HS-27A (cell line): ENCODE measurements at places on chromosomes 11 and 22.
A peak's percentile ranks its signal among the peaks of the same experiment; 100 is the strongest.

GRCh38 chr22:43998679-43999264 lies 25.3 kb upstream of the PARVB start:
- DNase-seq: no peak

- DNase-seq: no peak
These were observed 20.9 kb downstream of the BDNF start for GRCh38 chr11:27679136-27680015.

DNA sequence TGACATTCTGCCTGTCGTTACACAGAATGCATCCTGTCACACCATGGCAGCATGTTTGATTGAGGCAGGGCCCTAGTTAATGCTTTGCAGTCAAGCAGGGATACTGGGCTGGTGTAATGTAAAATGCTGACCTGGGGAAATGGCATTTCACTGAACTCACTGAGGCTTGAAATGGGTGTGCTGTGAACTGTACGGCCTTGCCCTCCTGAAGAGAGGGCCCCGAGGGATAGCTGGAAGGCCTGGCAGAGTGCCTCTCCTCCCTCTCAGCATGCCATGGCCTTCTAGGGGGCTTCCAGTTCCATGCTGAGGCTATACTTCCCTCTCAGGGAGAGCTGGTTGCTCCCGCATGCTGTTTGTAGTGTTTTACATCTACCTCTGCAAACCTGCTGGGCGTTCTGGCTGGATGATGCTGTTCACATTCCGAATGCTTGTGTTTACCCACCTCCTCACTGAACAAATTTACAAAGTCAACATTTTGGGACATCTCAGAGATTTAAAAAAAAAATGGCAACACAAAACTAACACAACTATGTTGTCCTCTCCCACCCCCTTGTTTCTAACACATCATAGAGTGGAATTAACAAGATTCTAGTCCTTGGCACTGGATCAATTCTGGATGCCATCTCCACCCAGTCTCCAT lies 416.7 kb upstream of the CADM1 start:
- no peak for DNase-seq

GRCh38 chr22:29073618-29074275 lies 912 bp downstream of the KREMEN1 start:
- no peak for DNase-seq

GRCh38 chr22:40797427-40797826 lies 21.7 kb downstream of the SLC25A17 start:
- no peak for DNase-seq

GRCh38 chr11:69308936-69309615 lies 15.1 kb downstream of the MYEOV start:
- DNase-seq: no peak

- DNase-seq: no peak
These were observed 2.2 kb upstream of the MYO18B start for GRCh38 chr22:25739659-25740344.

DNA sequence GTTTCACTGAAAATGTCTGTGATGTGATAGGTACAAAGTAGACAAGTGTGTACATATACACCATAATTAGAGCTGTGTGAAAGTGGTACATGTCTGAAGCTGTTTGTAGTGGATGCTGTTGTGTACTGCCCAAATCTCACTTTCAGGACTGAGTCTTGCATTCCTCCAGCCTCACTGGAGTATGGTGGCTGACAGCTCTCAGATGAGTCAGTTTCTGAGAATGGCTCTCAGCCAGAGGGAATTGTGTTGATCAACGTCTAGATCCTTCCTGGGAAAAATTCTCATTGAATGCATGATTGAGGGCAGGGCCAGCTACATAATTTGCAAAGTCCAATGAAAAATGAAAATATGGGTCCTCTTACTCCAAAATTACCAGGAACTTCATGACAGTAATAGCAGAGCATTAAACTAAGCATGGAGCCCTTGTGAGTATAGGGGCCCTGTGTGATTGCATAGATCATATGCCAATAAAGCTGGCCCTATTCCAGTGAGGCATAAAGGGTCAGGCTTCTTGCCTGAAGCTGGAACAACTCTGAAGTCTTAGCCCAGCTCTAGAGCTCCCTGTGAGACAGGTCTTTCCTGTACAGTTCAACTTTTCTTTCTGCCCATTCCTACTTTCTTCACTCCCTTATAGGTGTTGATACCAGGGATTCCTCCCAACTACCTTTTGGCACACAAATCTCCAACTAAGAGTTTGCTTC lies 10.8 kb upstream of the CYP2R1 start:
- DNase-seq: no peak

GRCh38 chr22:45598596-45599217 lies 72.9 kb upstream of the ATXN10 start:
- no peak for DNase-seq

DNA sequence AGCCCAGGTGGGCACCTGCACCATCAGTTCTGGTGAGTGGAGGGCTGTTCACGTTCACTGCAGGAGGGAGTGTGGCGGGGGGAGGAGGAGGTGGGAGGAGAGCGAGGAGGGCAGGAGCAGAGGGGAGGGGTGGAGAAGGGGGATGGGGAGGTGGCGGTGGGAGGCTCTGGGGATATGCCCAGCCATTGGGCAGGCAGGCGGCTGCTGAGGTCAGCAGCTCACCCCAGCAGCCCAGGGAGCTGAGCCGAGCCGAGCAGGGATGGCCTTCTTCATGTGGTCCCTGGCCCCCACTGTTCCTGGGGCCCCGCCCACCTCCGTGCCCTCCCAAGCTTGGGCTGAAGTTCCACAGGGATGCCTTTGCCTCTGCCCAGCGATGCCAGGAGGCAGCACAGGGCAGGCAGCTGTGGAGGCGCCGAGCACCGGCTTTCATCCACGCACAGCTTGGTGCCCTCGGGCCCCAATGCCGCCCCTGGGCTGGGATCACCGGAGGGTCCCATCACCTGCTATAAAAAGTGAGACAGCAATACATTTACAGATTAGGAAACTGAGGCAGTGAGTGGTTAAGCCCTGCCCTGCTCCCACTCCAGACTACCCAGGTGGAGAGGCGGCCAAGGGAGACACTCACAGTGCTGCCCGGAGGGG lies 21.6 kb downstream of the RTN4R start:
- DNase-seq: no peak

DNA sequence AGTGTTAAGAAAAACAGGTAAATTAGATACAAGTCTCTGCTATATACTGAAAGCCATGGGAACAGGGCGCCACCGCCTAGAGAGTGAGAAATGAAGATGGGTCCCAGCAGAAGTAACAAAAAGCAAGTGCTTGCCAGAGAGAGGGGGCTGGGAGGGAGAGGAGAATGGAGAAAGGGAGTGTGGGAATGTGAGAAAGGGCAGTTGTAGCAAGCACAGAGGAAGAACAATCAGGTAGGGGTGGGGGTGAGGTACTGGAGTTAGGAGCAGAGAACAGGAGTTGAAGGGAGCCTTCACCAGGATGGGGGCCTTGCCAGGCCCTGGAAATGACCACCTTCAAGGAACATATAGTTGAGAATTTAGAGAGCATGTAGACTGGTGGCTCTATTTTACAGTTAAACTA lies 66.8 kb downstream of the TCF20 start:
- DNase-seq: no peak

DNA sequence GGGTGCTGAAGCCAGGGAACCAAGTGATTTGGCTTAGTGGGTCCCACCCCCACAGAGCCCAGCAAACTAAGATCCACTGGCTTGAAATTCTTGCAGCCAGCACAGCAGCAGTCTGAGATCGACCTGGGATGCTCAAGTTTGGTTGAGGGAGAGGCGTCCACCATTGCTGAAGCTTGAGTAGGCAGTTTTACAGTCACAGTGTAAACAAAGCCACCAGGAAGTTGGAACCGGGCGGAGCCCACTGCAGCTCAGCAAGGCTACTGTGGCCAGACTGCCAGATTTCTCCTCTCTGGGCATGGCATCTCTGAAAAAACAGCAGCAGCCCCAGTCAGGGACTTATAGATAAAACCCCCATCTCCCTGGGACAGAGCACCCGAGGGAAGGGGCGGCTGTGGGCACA lies 424.1 kb upstream of the TENM4 start:
- peak; percentile 2 for DNase-seq

GRCh38 chr22:17143101-17143500 lies 16.0 kb downstream of the HDHD5 start:
- DNase-seq: no peak

- no peak for DNase-seq
These were observed 18.8 kb downstream of the CSNK1E start for GRCh38 chr22:38298312-38299005.
